ENCODE measurements at places on chromosomes 16 and 17.

DNA sequence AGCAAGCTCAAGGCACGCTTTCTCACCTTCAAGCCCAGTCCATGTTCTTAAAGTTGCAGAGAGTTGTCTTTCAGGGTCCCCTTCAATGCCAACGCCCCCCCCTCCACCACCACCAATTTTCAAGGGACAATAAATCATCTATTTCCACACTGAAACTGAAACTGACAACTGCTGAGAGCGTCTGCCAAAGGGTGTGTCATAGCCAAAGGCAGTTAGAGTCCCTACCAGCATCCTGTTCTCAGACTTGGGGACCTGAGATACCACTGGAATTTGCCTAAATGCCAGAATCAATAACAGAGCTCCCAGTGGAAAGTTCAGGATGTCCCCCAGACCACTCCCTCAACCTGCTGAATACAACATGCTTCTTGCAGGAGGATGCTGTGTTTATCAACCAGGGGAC lies 133.2 kb upstream of the SOX9 start:
- DNase-seq, result no peak

DNA sequence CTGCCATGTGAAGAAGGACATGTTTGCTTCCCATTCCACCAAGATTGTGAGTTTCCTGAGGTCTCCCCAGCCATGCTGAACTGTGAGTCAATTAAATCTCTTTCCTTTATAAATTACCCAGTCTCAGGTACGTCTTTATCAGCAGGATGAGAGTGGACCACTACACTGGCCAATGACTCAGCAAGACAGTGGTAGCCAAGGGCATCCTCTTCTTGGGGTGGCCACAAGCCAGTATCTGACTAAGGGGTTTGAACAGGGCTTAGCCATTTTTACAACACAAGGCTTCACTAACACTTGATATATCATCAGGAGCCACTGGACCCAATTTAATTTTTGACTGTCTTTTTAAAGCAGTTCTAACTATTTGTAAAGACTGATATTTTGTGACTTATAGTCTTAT lies 21.1 kb upstream of the KRT24 start:
- no peak for DNase-seq

GRCh38 chr17:74231928-74232907 lies 18.8 kb downstream of the TTYH2 start:
- DNase-seq, result no peak

- no peak for DNase-seq
Measured at GRCh38 chr17:32628271-32629044, 141.7 kb downstream of the CDK5R1 start.

- no peak for DNase-seq
Measured at GRCh38 chr17:27456681-27457359, 572 bp downstream of the KSR1 start.

All from stimulated activated effector memory CD8-positive, alpha-beta T cell treated with anti-CD3 and anti-CD28 coated beads, Interleukin-12 subunit alpha, Interleukin-12 subunit beta, amount 100 ng/mL, for 72 hours (primary cell).